T-helper 1 cell (primary cell): ENCODE measurements at places on chromosomes 4 and X.
A peak's percentile ranks its signal among the peaks of the same experiment; 100 is the strongest.

DNA sequence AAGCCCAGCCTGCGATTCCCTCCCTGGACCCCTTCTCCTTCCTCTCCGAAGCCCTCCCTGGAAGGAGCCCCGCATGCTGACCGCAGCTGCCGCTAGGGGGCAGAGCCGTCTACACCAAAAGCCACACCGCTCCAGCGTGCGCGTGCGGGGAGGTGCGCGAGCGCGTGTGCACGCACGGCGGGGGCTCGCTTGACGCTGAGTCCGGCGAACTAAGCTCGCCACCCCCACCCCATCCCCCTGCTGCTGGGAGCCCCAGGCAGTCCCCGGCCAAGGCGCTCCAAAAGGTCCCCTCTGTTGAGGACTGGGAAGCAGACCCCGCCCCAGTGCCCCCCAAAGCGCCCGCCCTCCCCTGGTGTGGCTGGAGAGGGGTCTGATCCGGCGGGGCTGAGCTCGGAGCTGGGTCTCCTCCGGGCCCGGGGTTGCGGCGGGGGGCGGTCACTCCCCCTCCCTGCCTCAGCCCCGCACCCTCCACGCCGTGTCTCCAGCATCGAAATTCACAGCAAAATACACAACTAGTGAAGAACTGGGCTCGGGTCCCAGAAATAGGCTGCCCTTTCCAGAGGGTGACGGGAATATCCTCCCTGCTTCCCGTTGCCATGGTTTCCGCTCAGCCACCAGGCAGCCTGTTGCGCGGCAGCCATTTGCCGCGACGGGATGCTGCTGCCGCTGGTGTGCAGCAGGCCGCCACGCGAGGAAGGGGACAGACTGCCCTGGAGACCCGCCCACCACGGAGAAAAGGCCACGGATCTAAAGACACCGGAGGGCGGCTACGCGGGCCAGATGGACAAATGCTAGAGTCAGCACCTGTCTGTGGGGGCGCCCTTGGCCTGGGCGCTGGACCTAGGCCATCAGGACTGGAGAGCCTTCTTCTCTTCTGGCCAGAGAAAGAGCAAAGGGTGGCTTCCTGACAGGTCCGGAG, 11.2 kb upstream of the CCNQ start:
- peak; percentile 58 for DNase-seq

- DNase-seq: no peak
Observed at GRCh38 chr4:72448231-72448630, 120.8 kb downstream of the ADAMTS3 start.

DNA sequence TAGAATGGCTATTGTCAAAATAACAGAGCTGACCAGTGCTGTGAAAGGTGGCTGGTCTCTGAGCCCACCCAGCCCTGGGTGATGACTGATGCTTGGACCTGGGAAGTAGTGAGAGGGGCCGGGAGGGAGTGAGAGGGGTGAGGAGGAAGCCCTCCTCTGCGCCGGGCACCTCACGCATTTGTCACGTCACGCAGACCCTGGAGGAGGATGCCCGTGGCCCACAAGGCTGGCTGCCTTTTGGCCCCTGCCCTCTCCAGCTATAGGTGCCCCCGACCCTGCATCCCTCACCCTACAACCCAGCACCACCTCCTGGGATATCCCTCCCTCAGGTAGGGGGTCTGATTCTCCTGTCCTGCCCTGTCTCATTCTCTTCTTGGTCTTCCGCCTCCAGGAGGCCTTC, 207.4 kb downstream of the AFAP1 start:
- DNase-seq: no peak

- DNase-seq: no peak
Observed at GRCh38 chrX:19599253-19599652, 83.9 kb upstream of the MAP3K15 start.

- DNase-seq: peak; percentile 16
Observed at GRCh38 chr4:44448521-44449461, at the start of gene KCTD8. TSS of gene KCTD8 (minus strand) at chr4:44448809.

DNA sequence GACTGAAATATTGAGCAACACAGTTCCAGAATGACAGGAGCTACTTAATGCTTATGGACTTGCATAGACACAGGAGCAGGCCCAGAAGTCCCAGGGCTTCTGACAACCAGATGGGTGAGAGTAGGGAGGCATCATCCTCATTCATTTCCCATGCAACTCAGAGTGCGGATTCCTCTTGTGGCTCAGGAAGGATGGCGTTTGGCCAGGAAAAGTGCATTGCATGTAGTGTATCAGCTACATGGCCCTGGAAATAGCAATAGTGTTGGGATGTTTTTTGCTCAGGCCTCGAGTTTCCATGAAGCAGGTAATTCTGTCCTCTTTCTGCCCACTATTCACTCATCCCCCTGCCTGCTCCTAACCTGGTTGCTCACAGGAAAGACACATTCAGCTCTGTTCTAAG, 136.6 kb downstream of the PDGFRA start:
- DNase-seq: no peak

DNA sequence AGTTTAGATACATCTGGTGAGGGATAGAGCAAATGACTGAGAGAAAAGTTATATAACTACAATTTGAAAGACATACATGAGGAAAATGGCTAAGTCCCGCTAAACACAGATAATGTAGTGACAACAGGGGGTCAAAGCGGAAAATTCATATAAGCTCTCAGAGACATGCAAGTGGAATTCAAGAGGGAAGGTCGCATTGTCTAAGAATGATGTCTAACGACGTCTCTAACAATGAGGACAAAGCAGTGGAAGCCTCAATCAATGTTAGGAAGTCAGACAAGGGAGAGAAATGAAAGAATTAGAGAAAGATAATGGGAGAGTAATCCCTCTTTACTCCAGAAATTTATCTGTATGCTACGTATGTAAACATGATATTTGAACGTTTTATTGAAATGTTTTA, 113.4 kb downstream of the ANTXR2 start:
- no peak for DNase-seq

DNA sequence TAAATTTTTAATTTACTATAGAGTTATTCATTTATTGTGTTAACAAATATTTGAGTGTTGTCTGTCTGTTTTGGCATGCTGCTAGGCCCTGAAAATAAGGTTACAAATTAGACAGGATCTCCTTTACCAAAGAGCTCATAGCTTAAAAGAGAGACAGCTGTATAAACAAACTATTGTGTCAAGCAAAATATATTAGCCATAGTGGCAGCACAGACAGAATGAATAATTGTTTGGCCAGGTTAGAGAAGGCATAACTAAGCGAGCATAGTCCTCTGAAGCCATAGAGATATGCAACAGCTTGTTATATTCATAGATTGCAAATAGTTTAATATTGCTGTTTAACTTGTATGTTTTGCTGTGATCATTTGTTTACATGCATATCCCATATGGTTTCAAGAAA, 66.7 kb upstream of the NDUFC1 start:
- DNase-seq: no peak

DNA sequence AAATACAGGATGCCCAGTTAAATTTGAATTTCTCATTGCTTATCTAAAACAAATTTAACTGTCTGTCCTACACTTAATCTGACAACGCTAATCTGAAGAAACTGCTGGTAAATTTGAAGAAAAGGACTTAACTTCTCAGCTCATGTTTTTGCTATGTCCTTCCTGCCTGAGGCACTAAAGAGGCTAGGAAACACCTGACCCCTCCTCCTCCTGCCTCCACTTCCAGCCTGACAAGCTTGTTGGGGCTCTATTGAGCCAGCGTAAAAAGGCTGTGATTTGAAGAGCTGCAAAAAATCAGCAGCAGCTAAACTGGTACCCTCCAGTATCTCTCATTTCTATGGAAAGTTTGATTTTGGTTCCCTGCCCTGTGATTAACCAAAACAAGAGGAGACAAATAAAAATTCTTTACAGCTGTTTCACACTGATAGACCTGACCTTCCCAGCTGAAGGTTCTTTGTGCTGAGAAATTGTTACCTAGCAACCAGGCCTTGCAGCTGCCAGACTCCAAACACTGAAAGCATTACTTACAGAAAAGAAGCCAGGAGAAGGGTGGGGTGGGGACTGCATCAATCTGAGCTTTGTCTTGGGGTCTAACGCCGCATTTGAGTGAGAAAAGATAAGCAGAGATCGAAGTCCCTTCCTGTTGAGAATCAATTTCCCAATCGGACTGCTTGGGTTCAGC, 35.0 kb downstream of the DCX start:
- DNase-seq: no peak

- DNase-seq: no peak
Observed at GRCh38 chrX:42751573-42751972, 26.4 kb downstream of the PPP1R2C start.

DNA sequence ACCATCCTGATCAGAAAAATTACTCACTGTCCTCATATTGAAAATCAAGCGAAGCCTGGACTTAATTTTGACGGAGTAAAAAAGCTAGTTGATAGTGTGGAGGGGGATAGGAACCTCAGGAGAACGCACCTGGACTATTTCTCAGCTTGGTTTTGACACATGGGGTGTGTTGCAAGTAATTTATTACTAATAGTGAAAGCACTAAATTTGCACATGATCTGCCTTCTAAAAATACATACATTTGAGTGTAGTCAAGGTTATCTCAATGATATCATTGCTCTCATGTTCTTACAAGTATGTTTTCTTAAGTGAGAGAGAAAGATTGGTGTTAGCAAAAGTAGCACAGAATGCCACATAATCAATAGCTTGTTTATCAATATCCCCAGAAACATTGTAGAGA, 29.5 kb downstream of the LRIT3 start:
- no peak for DNase-seq

DNA sequence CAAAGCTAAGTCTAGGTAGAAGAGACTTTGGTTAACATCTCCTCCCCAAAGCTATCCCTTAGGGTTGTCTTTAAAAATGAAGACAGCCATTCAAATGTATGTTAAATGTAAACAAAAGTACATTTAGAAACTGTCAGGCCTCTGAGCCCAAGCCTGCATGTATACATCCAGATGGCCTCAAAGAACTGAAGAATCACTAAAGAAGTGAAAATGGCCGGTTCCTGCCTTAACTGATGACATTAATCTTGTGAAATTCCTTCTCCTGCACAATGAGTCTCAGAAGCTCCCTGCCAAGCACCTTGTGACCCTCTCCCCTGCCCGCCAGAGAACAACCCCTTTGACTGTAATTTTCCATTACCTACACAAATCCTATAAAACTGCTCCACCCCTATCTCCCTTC, 377.9 kb downstream of the FAM133A start:
- no peak for DNase-seq

- peak; percentile 0 for DNase-seq
Observed at GRCh38 chrX:23907111-23907497, 634 bp downstream of the APOO start.

GRCh38 chr4:82811838-82812341, 13.3 kb upstream of the SCD5 start:
- no peak for DNase-seq

GRCh38 chrX:71216485-71216884, 6.5 kb upstream of the GJB1 start:
- no peak for DNase-seq

- DNase-seq: no peak
Observed at GRCh38 chr4:145618210-145618931, 814 bp upstream of the MMAA start.

DNA sequence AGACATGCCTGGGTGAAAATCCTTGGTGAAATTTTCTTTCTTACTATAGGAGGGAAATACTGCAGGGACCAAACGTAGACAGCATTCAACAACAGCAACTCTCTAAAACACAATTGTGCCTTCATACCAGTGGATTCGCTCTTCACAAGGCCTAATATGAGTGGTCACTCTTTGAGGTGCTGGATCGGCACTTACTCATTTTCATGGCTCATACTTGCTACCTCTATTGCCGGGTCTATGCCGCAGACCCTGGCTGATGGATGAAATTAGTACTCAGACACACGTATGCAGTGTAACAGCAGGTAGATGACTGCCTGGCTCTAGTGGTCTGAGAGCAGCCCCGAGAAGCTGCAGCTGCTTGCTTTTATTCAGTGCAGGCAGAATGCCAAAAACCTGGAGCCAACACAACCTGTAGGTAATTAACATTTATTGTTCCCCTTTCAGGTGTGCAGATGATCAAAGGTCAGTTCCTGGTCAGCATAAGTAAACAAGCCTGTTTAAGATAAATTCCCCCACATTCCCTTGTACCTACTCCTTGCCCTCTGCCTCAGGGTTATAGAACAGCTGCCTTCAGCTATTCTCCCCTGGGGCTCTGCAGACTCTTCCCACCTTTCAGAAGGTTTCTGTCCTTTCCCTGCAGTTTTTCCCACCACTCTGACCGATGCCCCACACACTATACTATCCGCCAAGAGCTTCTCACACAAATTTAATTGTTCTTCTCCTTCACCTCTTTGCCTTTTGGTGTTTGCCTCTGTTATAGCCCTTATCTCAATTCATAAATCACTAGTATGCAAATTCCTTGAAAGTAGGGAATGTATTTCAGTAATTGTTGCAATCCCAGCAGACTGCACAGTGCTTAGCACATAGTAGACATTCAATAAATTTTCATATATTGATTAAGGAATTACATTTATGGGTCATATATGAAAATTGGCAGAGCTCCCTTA, 210.0 kb downstream of the SPANXN3 start:
- DNase-seq: no peak

DNA sequence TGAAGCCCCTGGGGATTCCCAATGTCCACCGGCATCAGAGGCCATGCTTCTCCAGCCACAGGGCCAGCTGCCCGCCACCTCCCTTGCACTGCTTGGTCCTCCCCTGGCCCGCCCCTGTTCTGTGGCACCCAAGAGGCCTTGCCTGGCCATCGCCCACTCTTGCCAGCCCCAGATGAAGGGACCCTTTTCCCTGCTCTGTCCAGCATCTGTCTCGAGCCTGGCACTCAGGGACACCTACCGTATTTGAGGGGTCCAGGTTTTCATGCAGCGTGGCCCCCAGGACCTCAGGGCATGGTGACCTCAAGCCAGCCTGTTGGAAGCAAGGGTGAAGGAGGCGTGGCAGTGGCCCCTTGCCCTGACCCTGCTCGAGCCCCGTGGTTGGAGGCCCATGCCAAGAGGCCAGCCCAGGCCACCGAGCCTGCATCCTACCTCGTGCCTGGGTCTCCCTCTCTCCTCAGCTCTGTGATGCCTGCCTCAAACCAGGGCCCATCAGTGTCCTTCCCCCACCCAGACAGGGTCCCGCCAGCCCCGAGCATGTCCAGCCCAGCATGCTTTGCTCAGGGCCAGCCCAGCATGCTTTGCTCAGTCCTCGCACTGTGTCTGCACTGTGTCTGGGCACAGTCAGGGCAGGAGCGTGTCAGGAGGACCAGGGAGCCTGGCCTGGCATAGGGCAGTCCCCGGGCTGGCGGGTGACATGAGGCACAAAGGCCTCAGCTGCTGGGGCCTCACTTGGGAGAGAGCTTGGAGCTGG, 14.3 kb upstream of the FGFR3 start:
- DNase-seq: no peak

DNA sequence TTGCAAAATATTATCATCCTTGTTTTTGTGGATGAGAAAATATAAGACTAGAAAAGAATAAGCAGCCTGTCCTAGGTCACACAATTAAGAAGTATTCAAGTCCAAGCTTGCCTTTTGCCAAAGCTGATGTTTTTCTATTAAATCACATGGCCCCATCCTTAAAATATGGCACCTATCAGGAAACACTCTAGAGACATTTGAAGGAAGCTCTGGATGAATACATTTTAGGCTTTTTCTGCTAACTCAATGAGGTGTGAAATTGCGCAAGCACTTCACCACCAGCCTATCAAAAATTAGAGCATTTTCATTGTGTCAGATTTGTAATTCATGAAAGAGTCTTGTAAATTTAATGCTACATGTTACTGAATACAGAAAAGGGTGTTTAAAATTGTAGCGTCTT, 251.1 kb upstream of the MAD2L1 start:
- DNase-seq: no peak
